Frontal cortex (tissue), 4 donors: ENCODE measurements at places on chromosomes 7 and 10.
A peak's percentile ranks its signal among the peaks of the same experiment; 100 is the strongest.

DNA sequence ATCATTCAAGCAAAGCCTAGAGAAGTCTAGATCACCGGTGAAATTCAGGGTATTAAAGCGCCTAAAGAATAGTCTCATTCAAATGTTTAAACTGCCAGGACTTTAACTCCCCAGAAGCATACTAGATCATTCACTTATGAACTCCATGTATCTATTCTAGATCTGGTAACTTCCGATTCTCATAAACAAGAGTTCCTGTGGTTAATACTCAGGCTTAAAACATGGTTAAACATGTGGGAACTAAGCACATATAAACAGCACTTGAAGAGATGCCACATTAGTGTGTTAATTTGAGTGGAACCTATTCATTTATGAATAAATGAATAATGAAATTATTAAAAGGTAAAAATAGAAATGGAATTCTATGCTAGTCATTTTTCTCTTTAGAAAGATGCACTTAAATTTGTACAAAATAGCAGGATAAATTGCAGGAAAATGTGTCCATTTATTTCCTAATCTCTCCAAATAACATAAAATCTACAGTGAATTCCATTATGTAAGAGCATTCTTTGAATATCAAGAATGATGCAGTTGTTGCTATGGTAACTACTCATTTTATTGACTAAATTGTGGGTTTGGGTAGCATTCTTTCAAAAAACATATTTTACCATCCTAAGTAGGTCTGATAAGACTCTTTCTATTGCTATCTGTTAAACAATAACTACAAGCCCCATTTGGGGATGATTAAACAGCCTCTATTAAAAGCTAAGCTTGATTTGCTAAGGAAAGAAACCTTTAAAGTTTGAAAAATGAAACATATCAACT lies 147.6 kb upstream of the TMEM168 start:
- DNase-seq, result no peak

GRCh38 chr10:29950391-29950790 lies 109.0 kb downstream of the JCAD start:
- no peak for DNase-seq

GRCh38 chr7:106346167-106346677 lies 61.4 kb upstream of the NAMPT start:
- DNase-seq, result no peak

GRCh38 chr10:17410907-17411306 lies 43.5 kb downstream of the ST8SIA6 start:
- DNase-seq, result no peak

- no peak for DNase-seq
These were observed 7.9 kb upstream of the WIPF3 start for GRCh38 chr7:29798422-29798821.

DNA sequence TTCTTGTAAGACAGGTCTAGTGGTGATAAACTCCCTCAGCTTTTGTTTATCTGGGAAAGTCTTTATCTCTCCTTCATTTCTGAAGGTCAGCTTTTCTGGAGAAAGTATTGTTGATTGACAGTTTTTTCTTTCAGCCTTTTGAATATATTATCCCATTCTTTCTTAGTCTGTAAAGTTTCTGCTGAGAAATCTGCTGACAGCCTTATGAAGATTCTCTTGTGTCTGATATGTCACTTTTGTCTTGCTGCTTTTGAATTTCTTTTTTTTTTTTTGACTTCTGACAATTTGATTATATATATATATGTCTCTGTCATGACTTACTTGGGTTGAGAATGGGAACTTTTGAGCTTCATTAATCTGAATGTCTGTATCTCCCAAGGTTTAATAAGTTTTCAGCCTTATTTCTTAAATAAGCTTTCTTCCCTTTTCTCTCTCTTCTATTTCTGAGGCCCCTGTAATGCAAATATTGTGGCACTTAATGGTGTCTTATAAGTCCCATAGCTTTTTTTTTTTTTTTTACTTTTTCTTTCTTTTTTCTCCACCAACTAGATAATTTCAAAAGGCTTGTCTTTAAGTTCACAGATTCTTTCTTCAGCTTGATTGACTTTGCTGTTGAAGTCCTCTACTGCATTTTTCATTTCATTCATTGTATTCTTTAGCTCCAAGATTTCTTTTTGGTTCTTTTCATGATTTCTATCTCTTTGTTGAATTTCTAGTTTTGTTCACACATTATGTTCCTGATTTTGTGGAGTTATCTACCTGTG lies 81.4 kb upstream of the IL6 start:
- no peak for DNase-seq

DNA sequence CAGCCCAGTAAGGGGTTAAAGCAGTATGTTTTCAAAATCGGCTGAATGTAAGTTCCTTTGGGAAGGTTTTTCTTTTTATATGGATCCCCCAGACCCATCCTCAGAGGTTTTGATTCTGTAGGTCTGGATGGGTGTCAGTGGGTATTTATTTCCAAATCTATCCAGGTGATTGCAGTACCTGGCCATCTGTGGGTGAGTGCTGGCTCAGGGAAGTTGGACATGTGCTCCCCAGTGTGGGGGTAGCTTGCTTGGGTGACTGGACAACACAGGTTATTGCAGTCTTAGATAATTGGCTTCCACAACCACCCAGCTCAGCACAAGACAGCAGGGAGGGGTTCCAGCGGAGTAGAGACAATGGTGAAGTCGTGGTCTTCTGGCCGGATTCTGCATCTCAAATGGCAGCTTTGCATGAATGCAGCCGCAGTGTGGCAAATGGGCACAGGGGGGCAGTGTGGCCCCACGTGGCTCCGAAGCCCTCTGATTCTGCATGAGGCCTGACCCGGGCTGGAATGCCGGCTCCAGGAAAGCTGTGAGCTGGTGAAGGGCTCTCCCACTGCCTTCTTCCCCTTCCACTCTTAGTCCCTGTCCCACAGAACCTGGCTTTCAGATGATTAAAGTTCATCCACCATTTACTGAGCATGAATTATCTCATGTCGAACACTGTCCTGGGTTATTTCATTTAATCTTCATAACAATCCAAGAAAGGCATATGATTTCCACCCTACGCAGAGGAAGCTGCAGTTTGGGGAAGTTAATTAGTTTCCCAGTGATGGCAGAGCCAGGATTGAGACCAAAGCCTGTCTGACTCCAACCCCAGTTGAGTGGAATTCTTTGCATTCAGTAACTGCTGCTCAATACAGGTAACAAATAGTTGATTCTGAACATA lies 64.5 kb upstream of the SYPL1 start:
- peak; percentile 34 for DNase-seq

GRCh38 chr10:85580585-85580984 lies 786.0 kb downstream of the GRID1 start:
- no peak for DNase-seq

- DNase-seq, result no peak
These were observed 35.8 kb downstream of the PAX2 start for GRCh38 chr10:100781145-100781665.

GRCh38 chr10:115772606-115773005 lies 500.4 kb downstream of the GFRA1 start:
- no peak for DNase-seq

DNA sequence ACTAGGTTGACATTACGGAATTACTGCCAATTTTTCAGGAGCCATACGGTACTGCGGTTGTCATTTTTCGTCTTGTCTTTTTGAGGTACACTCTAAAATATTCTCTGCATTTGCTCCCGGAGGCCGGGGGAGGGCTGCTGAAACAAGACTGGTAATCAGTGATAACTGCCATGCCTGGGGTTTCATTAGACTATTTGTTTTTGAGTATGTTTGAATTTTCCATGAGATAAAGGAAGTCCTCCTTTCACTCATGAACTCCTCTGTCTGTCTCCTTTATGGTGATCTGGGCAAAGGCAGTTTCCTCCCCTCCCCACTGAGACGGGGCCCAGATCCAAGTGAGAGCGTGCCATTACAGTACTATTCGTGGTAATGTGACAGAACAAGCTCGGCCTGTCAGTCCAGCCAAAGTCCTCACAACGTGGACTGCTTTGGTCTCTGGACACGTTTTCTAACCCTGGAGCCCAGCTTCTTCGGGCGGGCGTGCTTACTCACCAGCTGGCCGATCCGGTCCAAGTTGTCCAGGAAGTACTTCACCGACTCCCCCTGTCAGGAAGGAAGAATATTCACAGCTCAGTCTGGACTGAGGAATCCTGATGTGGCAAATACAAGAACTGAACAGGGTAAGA lies 45.1 kb downstream of the AMZ1 start:
- DNase-seq, result no peak

GRCh38 chr10:124180947-124181549 lies 87.7 kb upstream of the CHST15 start:
- no peak for DNase-seq

- no peak for DNase-seq
These were observed 5.5 kb upstream of the MNX1 start for GRCh38 chr7:157016024-157016351.

DNA sequence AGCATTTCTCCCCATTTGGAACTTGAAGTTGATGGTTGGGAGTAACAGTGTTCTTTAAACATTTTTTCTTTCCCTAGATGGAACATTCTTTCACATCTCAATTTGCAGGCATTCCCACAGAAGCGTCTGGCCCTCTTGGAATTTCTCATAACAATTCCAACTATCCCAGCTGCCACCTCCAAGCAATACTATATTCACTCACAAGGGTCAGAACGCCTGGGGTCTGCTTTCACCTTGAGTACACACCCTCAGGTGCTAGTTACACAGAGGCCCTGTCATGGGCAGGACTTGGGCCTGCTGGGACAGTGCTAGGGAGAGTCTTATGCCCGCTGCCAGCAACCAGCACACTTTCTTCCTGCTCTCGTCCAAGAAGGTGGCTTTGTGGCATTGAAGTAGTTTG lies 136.5 kb downstream of the JCAD start:
- no peak for DNase-seq

- no peak for DNase-seq
These were observed 138.4 kb downstream of the BICC1 start for GRCh38 chr10:58651040-58651439.

DNA sequence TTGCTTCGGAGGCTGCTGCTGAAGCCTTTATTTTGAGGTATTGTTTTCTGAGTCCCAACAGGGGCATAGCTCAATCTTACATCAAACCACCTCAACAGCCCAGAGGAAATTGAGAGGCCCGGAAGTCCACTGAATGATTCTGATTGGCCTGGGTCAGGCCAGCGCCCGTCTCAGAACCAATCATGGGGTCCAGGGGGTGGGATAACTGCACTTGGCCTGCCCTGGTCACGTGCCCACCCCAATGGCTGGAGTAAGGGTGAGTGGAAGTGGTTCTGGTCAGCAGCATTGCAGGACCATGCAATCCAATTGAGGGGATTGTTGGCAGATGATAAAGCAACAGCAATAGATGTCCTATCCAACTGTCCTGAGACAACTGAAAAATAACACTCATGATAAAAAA lies 190.6 kb downstream of the HERPUD2 start:
- no peak for DNase-seq

- no peak for DNase-seq
These were observed 220.5 kb downstream of the LHFPL3 start for GRCh38 chr7:104548861-104549260.

- DNase-seq, result no peak
These were observed 208.9 kb downstream of the EBF3 start for GRCh38 chr10:129755158-129755591.

DNA sequence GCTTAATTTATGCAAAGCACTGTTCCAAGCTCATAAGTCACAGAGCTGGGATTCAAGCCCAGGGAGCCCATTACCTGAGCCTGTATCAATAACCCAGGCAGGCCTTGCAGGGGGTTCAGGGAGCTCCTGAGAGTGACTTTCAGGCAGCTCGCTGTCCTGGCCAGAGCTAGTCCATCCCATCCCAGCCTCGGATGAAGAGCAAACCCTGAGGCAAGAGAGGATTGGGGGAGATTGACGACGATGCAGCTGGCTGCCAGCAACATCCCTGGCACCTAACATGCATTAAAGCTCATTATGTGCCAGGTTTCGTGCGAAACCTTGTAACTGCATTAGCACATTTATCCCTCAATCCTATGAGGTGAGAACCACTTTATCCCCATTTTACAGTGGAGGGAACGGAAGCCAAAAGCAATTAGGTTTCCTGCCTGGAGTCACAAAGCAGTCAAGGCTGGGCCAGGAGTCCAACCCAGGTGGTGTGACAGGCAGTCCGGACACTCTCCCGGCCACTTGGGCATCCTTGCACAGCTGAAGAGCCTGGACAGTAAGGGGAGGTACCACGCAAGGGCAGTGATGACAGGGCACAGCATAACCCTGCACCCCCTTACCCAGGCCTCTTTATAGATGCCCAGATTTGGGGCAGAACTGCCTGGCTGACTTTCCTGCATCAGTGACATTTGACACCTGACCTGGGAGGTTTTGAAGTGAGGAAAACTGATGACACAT lies 129.8 kb upstream of the CHST15 start:
- DNase-seq, result no peak

- DNase-seq, result no peak
These were observed 16.8 kb downstream of the MACC1 start for GRCh38 chr7:20200361-20200760.

DNA sequence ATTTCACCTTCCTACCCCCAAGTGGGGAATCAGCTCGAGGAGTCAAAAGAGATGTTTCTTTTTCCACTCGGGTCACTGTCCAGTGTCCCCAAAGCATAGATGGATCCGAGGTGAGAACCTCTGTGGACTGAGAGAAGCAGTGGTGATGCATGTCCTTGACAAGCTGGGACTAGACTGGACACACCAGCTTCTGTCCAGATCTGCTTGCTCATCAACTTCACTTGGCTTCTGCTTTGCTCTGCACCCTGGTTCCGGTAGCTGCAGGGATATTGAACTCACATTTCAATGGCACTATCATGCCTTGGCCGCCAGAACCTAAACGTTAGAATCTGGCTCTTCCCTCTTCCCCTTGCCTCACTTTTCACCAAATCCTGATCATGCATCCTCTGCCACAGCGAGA lies 50.3 kb upstream of the CXCL12 start:
- DNase-seq, result no peak

DNA sequence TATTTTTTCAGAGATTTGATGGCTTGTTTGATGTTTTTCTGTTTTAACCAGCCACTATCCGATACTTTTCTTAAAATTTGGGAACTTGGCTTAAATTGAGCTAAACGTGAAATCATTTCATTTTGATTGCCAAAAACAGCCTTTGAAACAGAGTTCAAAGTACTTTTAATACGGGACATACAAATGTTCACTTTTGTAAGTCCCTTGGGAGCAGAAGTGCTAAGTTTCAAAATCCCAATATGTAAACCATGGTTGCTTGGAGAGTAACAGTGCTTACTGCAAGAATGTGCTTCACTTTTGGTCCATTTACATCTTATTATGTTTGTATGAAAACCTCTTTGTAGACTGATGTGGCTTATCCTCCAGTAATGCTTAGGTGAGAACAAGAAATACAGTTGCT lies 10.9 kb downstream of the PNPLA8 start:
- no peak for DNase-seq

DNA sequence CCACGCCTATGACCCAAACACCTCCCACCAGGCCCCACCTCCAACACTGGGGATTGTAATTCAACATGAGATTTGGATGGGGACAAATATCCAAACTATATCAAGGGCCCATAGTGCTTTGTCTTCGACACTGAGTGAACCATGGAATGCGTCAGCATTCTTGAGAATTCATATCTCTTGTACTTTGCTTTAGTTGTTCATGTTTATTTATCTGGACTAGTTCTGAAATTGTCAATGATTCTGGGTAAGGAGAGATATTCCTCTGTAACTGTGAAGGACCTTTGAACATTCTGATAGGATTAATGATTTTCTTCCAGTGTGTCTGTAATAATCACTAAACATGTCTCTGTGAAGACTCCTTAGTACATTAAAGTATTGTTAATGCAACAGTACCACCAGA lies 374.8 kb downstream of the LRMDA start:
- no peak for DNase-seq
